ENCODE measurements at places on chromosomes 2 and 18.

GRCh38 chr18:63220903-63221302 lies 98.7 kb downstream of the BCL2 start:
- no peaks in the 10 kb centered on the region for H3K27me3 ChIP-seq
- peaks cover 5% of the 10 kb centered on the region for H3K36me3 ChIP-seq
- H3K27ac ChIP-seq, result no peak overlapping the region
- DNase-seq, result no peak

GRCh38 chr2:143259368-143259958 lies 130.2 kb downstream of the ARHGAP15 start:
- no peaks in the 10 kb centered on the region for H3K27me3 ChIP-seq
- peak; percentile 49 for DNase-seq
- H3K36me3 ChIP-seq, result peaks cover 17% of the 10 kb centered on the region
- peak overlapping the region; percentile 88 for H3K27ac ChIP-seq

DNA sequence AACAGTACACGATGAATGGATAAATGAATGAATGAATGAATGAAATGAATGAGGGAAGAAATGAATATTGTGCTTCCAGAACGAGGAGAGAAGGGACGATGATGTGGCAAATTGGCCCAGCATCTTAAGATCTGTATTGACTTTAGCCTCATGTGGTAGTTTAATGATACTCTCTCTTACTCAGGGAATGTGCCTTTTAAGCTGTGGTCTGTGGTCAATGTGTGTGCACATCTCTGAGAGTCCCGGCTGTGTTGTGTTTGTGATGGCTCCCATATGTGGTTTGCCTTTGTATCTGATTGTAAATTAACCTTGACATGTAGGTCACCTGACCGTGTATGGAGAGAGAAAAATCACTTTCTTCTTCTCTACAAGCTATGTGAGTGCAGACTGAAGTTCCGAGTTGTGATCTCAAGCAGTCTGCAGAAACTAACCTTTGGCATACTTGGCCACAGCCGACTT lies 91.2 kb downstream of the NEDD4L start:
- no peak overlapping the region for H3K4me3 ChIP-seq
- peaks cover 5% of the 10 kb centered on the region for H3K4me1 ChIP-seq
- peaks cover 34% of the 10 kb centered on the region for H3K27me3 ChIP-seq
- H3K27ac ChIP-seq, result no peak overlapping the region
- DNase-seq, result no peak
- H3K36me3 ChIP-seq, result no peaks in the 10 kb centered on the region

- no peak overlapping the region for H3K4me3 ChIP-seq
- no peak for DNase-seq
- H3K36me3 ChIP-seq, result peaks cover 14% of the 10 kb centered on the region
- H3K27ac ChIP-seq, result no peak overlapping the region
- no peaks in the 10 kb centered on the region for H3K27me3 ChIP-seq
- peaks cover 7% of the 10 kb centered on the region for H3K4me1 ChIP-seq
Observed at GRCh38 chr2:95082477-95082876, 39.1 kb downstream of the MRPS5 start.

DNA sequence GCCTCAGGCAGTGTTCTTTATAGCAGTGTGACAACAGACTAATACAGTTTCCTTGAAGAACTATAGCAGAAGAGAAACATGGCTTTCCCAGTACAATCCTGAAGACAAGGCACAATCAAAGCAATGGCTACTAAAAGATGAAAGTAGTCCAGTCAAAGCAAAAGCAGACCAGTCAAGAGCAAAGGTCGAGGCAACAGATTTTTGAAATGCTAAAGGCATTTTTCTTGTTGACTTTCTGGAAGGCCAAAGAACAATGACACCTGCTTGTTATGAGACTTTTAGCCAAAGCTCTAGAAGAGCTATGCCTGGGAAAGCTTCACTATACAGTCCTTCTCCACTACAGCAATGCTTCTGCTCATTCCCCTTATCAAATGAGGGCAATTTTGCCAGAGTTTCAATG lies 269.9 kb downstream of the EXOC6B start:
- no peaks in the 10 kb centered on the region for H3K27me3 ChIP-seq
- peaks cover 5% of the 10 kb centered on the region for H3K4me1 ChIP-seq
- H3K36me3 ChIP-seq, result peaks cover 7% of the 10 kb centered on the region
- no peak for DNase-seq

- H3K4me3 ChIP-seq, result no peak overlapping the region
- no peaks in the 10 kb centered on the region for H3K27me3 ChIP-seq
- H3K27ac ChIP-seq, result no peak overlapping the region
- DNase-seq, result no peak
Observed at GRCh38 chr18:33316146-33316587, 124.4 kb downstream of the CCDC178 start.

- no peaks in the 10 kb centered on the region for H3K4me1 ChIP-seq
- H3K4me3 ChIP-seq, result no peak overlapping the region
- no peak for DNase-seq
- no peak overlapping the region for H3K27ac ChIP-seq
Observed at GRCh38 chr2:142557391-142557790, 320.1 kb upstream of the KYNU start.

GRCh38 chr2:171260471-171261424 lies 100.1 kb upstream of the TLK1 start:
- H3K27me3 ChIP-seq, result no peaks in the 10 kb centered on the region
- no peak for DNase-seq
- H3K27ac ChIP-seq, result no peak overlapping the region
- H3K4me1 ChIP-seq, result peaks cover 12% of the 10 kb centered on the region

- peaks cover 77% of the 10 kb centered on the region for H3K27me3 ChIP-seq
- no peak within 1 kb of the TSS for H3K27ac ChIP-seq
- H3K4me3 ChIP-seq, result peak within 1 kb of the TSS; percentile 36
- H3K36me3 ChIP-seq, result no peaks in the 10 kb centered on the region
Observed at GRCh38 chr2:219571311-219572236, at the start of gene OBSL1. Gene OBSL1 (minus strand): TSS chr2:219571539. CDS start chr2:219571232, 307 bp downstream.

- DNase-seq, result no peak
- H3K36me3 ChIP-seq, result no peaks in the 10 kb centered on the region
- no peak overlapping the region for H3K4me3 ChIP-seq
Observed at GRCh38 chr2:19804639-19805260, 97.0 kb downstream of the TTC32 start.

- H3K36me3 ChIP-seq, result no peaks in the 10 kb centered on the region
- H3K4me3 ChIP-seq, result no peak overlapping the region
- H3K27me3 ChIP-seq, result no peaks in the 10 kb centered on the region
- H3K27ac ChIP-seq, result no peak overlapping the region
Observed at GRCh38 chr2:46379213-46380037, 82.2 kb downstream of the EPAS1 start.

DNA sequence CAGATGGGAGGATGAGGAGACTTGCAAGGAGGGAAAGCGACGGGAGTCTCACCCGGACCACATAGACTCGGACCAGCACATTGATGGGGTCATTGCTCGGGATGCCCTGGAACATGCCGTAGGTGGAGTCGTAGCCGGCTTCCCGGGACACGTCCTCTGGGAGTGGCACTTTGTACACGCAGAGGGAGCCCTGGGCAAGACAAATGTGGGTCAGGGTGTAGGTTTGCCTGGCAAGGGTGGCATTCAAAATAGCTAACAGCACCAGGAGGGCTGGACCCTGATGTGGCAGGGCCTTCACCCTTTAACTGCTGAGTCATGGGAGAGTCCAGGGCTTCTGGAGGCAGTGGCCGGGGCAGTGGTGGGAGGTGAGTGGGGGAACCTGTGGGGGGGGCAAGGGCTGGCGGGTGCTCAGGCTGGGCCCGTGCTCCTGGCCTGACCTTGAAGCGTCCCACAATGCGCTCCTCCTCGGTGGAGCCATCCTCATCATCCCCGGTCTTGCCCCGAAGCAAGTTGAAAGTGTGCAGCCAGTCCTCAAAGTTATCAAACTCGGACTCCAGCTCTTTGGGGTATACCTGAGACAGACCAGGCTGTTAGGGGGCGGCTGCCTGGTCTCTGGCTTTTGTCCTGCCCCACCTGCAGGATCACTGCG lies 11.1 kb downstream of the OTOF start:
- H3K27me3 ChIP-seq, result no peaks in the 10 kb centered on the region
- H3K27ac ChIP-seq, result no peak overlapping the region
- DNase-seq, result no peak
- no peaks in the 10 kb centered on the region for H3K4me1 ChIP-seq
- H3K36me3 ChIP-seq, result no peaks in the 10 kb centered on the region
- H3K4me3 ChIP-seq, result no peak overlapping the region

GRCh38 chr2:10688921-10689807 lies 611 bp downstream of the NOL10 start:
- peaks cover 16% of the 10 kb centered on the region for H3K36me3 ChIP-seq
- no peak for DNase-seq
- no peak overlapping the region for H3K27ac ChIP-seq
- H3K27me3 ChIP-seq, result no peaks in the 10 kb centered on the region
- peaks cover 6% of the 10 kb centered on the region for H3K4me1 ChIP-seq

All from central memory CD8-positive, alpha-beta T cell (primary cell).